ENCODE measurements at places on chromosomes 13 and 19. TPM values are rescaled to one million over a fixed set of nuclear protein-coding genes. Genes with fewer than 3 reads are reported as not detected.

Gene LGALS7B
- total RNA-seq = not detected

Gene ZNF442
- 11.5 TPM for total RNA-seq

Gene LGALS4
- 1.0 TPM for total RNA-seq

Gene SIAH3
- total RNA-seq = 11.5 TPM

Gene TNNT1
- total RNA-seq = 17.9 TPM

Gene BORA
- 4.5 TPM for total RNA-seq

Gene ZNF600
- 2.1 TPM for total RNA-seq

Gene SEMA6B
- 19.0 TPM for total RNA-seq

Gene CLDND2
- total RNA-seq = not detected

Gene ZNF729
- total RNA-seq = 0.11 TPM

Gene CYP4F22
- not detected for total RNA-seq

Gene ZFP82
- total RNA-seq = 25.0 TPM

Gene C19orf38
- 2.4 TPM for total RNA-seq

Gene CD22
- total RNA-seq = 9.4 TPM

Gene CDX2
- not detected for total RNA-seq

Gene ENOX1
- total RNA-seq = 19.1 TPM

Gene ZNF546
- total RNA-seq = 18.0 TPM
